ENCODE measurements at places on chromosomes 6 and 20. TPM values are rescaled to one million over a fixed set of nuclear protein-coding genes. Genes with fewer than 3 reads are reported as not detected.

The DNMT3B gene
- 0.39 TPM for total RNA-seq

The KIF16B gene
- total RNA-seq: 19.7 TPM

The HCRTR2 gene
- not detected for total RNA-seq

The AVP gene
- total RNA-seq: 0.96 TPM

The SERPINB6 gene
- 127 TPM for total RNA-seq

The GRIK2 gene
- not detected for total RNA-seq

The BNIP5 gene
- total RNA-seq: not detected

The KHDC1 gene
- total RNA-seq: 0.35 TPM

The VARS1 gene
- total RNA-seq: 62.6 TPM

The LAMA4 gene
- 418 TPM for total RNA-seq

The C6orf163 gene
- total RNA-seq: 3.1 TPM

The SLC2A10 gene
- total RNA-seq: 13.1 TPM

The HLA-DRB5 gene
- total RNA-seq: 118 TPM

The TMEM200A gene
- 4.3 TPM for total RNA-seq

DNA sequence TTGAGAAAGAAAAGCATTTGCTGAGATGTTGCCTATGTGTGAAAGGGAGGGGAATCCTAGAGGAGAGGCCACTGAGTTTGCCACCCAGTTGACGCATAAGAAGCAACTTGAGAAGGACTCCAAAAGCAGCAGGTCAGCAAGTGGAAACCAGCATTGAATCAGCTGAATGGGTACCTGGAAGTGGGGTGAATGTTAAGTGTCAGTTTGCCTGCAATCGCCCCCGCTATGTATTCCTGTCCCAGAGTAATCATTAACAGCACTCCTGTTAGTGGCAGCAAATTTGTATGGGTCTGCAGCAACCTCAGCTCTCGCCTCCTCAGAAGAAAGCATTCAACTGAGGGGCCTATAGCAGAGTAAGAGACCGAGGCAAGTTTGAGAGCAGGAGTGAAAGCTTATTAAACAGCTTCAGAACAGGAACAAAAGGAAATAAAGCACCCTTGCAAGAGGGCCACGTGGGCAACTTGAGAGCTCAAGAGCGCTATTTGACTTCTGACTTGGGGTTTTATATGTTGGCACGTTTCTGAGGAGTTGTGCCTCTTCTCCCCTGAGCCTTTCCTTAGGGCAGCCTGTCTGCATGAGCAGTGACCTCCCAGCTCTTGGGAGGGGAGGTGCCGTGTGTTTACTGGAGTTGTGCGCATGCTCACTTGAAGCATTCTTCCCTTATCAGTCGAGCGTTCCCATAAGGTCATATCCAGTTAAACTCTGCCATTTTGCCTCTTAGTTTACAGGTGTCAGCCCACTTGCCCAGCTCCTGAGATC is 122.6 kb upstream of the PHACTR1 start:
- no peak for DNase-seq

DNA sequence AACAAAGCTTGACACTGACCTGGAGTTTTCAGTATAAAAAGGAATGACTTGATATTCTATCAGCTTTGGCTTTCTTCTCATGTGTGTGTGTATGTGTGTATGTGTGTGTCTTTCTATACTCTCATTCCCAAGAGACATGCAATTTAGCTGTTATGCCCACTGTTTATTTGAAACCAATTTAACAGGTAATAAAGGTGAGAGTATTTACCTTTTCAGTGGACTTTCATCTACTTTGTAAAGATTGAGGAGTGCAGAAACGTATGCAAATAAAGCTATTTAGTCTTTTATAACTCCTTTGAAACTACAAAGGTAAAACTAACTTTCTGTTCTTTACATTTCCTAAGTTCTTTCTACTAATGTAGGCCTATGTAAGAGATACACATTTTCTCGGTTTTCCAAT is 103.5 kb upstream of the HS3ST5 start:
- DNase-seq: no peak

DNA sequence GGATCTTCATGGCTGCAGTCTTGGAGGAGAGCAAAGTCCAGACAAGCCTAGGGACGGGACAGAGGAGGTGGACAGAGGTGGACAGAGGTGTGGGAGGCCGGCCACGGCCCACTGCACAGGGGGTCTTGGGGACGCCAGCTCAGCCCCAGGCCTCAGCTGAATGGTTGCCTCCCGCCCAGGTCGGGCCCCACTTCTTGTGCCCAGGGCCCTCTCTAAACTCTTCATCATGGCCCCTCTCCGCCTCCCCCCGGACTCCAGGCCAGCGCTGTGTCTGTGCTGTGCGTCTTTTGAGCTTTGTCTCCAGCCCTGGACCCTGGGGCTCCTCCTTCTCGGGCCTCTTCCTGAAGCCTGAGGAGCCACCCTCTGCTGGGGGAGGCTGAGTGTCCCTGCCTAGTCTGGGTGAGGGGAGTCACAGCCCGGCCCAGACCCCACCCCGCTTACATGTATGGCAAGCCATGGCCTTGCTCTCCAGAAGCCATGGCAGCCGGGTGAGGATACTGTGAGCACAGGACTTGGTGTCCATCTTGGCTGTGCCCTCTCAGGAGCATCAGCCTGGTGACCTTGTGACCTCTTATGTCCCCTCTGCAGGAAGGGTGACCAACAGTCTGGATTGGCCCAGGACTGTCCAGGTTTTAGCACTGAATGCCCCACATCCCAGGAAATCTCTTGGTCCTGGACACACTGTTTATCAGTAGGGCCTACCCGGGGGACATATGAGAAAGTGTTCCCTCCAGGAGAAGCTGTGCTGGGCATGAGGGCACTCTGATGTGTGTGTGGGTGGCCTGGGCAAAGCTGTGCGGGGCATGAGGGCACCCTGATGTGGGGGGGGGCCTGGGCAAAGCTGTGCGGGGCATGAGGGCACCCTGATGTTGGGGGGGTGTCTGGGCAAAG is 9.4 kb upstream of the NPBWR2 start:
- DNase-seq: peak; percentile 77

DNA sequence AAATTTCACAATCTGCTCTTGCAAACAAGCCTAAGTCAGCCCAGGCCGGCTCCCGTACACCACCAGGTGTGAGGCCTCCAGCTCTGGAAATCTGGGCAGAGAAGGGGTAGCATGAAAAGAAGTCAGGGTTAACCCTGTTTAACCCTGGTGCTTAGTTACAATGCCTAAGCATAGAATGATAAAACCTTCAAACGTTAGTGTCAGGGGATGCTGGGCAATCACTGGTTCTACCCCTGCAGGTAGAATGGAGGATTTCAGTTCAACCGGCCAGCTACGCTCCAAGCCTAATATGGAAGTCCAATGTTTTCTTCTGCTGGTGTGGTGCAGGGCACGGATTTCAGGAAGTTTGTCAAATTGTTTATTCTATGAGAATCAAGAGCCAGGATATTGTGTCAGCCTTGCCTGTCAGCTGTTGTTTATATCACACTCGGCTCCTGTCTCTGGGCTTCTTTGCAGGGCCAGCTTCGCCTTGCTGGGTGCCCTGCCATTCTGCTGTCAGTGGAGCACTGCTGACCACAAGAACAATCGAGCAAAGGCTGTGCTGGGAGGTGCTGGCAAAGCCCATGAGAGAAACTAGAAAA is 20.2 kb upstream of the CD93 start:
- no peak for DNase-seq

DNA sequence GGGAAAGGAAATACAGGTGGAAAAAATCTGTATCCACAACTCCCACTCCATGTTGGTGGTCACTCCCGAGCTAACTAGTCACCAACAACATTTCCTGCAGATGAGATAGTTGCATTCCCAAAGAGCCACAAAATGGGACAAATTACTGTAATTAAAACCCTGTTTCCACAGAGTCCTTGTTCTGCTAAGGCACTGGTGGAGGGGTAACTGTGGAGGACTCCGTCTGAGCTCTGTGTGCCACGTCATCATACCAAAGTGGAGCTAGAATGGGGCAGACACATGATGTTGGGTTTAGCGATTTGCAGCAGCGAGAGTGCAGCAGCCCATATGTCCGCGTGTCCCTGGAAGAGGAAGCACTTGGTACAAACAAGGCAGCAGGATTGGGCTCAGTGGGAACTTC is 172.5 kb upstream of the KCNK16 start:
- DNase-seq: no peak

- no peak for DNase-seq
These were observed 36.8 kb upstream of the ME1 start for GRCh38 chr6:83467620-83468036.

GRCh38 chr6:170294298-170294730 is 3.4 kb upstream of the DLL1 start:
- DNase-seq: no peak

- no peak for DNase-seq
These were observed 84.7 kb downstream of the HDGFL1 start for GRCh38 chr6:22653980-22654610.

- no peak for DNase-seq
These were observed 153.5 kb upstream of the OGFRL1 start for GRCh38 chr6:71134929-71135642.

All from mesenteric fat pad (tissue), 1 donor.